ENCODE measurements at places on chromosomes 16 and 17.

GRCh38 chr17:38420518-38420917 is 7.7 kb upstream of the ARHGAP23 start:
- no peak for DNase-seq

DNA sequence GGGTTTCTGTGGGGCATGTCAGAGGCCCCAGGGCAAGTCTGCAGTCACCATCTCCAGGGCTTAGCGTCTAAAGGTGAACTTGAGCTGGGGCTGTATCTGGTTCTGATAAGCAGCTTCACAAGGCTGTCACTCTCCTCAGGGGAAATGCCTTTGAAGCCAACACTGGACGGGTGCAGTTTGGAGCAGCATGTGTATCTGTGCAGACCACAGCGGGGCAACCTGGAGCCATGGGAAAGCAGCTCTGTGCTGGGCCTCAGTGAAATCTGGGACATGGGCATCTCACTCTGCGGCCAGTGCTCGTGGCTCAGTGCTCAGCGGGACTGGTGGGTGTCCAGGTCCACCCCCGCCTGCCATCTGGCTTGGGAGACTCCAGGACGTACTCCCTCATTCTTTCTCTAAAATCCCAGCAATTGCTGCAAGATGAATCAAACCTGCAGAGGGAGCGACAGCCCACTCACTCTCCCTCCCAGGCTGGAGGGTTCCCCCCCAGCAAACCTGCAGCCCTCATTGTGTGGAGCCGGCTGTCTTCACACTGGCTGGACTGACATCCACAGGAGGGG is 63.5 kb downstream of the PRMT7 start:
- no peak for DNase-seq

DNA sequence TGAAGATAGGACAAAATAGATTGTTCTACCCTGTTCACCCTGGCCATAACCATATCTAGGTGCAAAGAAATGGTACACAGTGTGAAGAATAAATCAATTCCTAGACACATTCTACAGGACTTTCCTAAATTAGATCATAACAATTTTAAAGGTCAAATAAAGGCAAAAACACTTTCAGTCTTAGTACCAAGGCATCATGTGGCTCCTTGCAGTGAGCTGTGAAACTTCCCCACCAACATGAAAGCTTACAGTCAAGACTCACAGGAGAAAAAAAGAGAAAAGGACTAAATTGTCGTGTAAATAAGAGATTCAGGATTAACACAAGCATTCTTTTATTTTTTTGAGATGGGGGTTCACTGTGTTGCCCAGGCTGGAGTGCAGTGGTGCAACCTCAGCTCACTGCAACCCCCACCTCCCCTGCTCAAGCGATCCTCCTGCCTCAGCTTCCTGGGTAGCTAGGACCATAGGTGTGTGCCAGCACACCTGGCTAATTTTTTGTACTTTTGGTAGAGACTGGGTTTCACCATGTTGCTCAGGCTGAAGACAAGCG is 14.2 kb downstream of the NSMCE1 start:
- DNase-seq = no peak

GRCh38 chr16:57255686-57256415 is 10.8 kb downstream of the ARL2BP start:
- no peak for DNase-seq

DNA sequence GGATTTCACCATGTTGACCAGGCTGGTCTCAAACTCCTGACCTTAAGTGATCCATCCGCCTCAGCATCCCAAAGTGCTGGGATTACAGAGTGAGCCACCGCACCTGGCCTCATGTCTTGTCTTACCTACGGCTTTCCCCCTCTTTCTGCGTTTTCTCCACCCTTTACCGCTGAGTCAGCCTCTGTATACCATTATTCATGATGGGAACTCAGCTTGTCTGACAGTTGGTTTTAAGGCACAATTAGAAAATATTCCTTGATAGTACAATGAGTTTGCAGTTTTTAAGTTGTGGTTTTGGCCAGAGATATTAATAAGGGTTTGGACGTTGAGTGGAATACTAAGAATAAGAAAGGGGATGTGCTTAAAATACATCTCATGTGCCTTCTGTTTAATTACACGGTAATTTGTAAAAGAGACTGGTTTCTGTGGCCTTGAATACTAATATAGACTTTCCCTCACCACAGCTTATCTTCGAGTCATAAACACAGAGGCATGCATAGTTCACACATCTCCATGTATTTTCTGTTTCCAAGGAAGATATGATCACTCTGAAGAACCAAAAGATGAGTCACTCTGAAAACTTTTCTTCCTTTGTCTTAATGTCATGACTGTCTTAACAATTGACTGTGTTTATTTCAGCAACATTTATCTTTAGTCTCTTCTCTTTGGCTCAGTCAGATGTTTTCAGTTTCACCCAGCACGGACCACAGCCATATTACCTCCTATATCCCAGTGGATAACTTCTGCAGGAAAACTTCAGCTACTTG is 54.4 kb downstream of the PITPNC1 start:
- no peak for DNase-seq

GRCh38 chr16:9047689-9048301 is 43.6 kb upstream of the HAPSTR1 start:
- DNase-seq = no peak

- DNase-seq = no peak
These were observed 38.9 kb upstream of the SMPD3 start for GRCh38 chr16:68487203-68487514.

- no peak for DNase-seq
These were observed 2.1 kb downstream of the RGS9 start for GRCh38 chr17:65139101-65139764.

- no peak for DNase-seq
These were observed 2.1 kb downstream of the HCRT start for GRCh38 chr17:42182927-42183734.

- no peak for DNase-seq
These were observed 10.8 kb downstream of the MAP2K3 start for GRCh38 chr17:21295036-21295952.

GRCh38 chr16:2214719-2214968 is at the start of gene PGP:
PGP (minus strand) TSS chr16:2214840; CDS start chr16:2214777, 63 bp downstream.
- no peak for DNase-seq

DNA sequence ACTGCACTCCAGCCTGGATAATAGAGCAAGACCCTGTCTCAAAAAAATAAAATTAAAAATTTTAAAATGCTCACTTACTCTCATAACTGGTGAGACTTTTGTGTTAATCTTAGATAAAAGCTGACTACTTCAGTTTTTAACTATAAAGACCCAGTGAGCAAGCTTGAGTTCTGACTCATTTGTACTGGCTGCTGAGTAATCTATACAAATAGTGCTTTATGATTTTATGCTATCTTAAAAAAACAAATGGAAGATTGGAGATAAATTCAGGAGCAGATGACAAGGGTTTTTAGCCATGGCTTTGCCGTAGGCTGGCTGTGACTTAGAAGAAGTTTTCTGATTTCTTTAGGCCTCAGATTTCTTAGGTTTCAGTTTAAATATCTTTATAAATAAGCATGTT is 30.5 kb downstream of the SNTB2 start:
- no peak for DNase-seq

- DNase-seq = no peak
These were observed 13.2 kb downstream of the ATP2A3 start for GRCh38 chr17:3951003-3951402.

- DNase-seq = no peak
These were observed 18.0 kb downstream of the KCTD2 start for GRCh38 chr17:75064867-75065561.

- no peak for DNase-seq
These were observed 15.0 kb downstream of the ZNF213 start for GRCh38 chr16:3149630-3150345.

DNA sequence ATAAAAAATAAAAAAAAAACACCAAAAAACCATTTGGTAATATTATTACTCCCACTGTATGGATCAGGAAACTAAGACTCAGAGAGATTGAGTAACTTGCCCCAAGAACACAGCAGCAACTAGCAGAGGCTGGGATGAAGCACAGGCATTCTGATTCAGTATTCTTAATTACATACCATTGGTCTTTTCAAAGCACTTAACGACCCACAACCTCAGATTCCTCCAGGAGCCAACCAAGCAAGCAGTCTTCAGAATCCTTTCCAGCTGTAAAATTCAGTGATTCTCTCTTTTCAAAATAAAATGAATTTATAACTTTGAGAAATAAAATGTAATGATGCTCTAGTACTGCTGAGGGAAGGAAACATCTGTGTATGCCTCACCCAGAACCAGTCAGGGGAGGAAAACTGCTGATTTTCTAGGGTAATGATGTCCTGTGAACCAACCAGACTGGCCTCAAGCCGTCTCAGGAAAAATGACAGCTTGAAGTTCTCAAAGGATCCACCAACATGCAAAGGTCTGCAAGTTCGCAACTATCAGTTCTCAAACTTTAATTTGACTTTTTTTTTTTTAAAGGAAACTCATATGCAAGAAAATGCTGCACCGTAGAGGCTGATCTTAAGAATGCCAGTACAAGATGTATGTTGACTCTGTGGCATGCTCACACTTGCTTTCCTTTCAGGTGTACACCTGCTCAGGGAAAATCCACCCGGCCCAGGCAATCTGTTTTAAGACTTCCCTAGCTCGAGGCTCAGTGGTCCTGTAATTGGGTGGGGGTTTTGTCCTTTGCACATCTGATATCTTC is 9.0 kb downstream of the CUEDC1 start:
- DNase-seq = no peak

GRCh38 chr17:44095647-44096496 is 25.3 kb downstream of the G6PC3 start:
- DNase-seq = no peak

- DNase-seq = no peak
These were observed 62.1 kb downstream of the DYNLRB2 start for GRCh38 chr16:80602894-80603293.

GRCh38 chr17:80869481-80870145 is 122.0 kb upstream of the CHMP6 start:
- DNase-seq = no peak

DNA sequence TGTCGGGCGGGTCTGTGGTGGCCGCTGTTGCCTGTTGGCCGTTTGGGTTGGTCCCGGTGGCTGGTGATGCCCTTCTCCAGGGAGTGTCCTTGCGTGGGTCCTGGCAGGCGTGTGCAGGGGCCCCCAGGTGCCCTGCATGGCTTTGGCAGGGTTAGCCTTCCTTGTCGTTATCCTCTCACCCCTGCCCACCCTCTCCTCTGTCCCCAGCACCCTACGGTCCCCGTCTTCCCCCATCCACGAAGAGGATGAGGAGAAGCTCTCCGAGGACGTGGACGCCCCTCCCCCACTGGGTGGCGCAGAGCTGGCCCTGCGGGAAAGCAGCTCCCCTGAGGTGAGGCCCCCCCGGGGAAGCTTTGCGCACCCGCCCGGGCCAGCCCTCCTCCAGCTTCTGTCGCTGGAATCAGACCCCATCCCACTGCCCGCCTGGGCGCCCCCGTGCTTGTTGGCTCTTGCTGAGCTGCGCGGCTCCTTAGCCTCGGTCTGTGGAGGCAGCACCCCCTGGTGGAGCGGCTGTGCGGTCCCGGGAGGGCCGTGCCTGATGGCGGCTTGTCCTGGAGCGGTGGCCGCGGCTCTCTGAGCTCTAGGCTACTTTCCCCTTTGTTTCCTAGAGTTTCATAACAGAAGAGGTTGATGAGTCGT is 10.6 kb upstream of the NUDT16L1 start:
- DNase-seq = no peak

- no peak for DNase-seq
These were observed 122.7 kb upstream of the ZFHX3 start for GRCh38 chr16:73170612-73171038.

DNA sequence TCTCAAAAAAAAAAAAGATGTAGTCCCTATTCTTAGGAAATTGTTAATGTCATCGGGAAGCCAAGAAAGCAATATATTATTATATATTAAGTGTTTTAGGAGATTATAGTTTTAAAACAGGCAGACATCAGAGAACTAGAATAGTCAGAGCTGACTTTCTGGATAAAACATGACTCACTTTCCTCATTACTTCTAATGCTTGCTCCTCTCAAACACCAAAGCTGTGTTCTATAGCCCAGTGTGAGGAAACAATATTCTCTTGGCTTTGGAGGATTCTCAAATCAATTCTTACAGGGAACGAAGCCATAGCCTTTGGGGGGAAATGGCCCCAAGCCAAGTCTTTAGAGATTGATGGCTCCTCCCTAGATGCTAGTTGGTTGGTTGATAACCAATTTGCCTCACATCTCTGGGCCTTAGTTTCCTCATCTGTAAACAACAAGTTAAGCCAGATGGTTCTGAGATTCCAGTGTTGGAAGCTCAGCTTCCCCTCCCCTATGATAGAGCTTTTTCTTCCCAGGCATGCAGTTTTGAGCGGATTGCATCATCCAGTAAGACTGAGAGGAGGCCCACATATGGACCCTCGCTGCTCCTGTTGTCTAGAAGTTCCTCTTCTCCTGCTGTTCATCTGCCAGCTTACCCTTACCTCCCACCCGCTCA is 12.4 kb downstream of the NMT1 start:
- no peak for DNase-seq

DNA sequence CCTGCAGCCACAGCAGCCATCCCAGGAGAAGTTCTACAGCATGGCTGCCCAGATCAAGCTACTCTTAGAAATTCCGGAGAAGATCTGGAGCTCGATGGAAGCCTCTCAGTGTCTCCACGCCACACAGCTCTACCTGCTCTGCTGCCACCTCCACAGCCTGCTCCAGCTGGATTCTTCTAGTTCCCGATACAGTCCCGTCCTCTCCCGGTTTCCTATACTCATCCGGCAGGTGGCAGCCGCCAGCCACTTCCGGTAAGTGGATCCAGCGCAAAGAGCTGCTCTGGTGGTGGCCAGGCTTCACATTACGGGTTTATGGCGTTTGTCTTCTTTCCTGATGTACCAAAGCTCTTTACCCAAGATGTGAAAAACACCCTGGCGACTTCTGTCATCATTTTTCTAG is 3.6 kb downstream of the COG1 start:
- no peak for DNase-seq

GRCh38 chr16:24635900-24636610 is 93.4 kb upstream of the TNRC6A start:
- DNase-seq = no peak

All from stimulated activated CD8-positive, alpha-beta memory T cell treated with anti-CD3 and anti-CD28 coated beads, Interleukin-4, amount 100 ng/mL, for 1 hour (primary cell).